ENCODE measurements at places on chromosomes 2 and 18. TPM values are rescaled to one million over a fixed set of nuclear protein-coding genes. Genes with fewer than 3 reads are reported as not detected.
A peak's percentile ranks its signal among the peaks of the same experiment; 100 is the strongest.

Gene B4GALT6
- 8.4 TPM for total RNA-seq

- H3K27me3 ChIP-seq = no peaks in the 10 kb centered on the region
- H3K4me3 ChIP-seq = no peak overlapping the region
- H3K4me1 ChIP-seq = no peaks in the 10 kb centered on the region
- H3K27ac ChIP-seq = no peak overlapping the region
These were observed 12.4 kb downstream of the HS6ST1 start for GRCh38 chr2:128306081-128306930.

- DNase-seq = no peak
- H3K4me1 ChIP-seq = peaks cover 5% of the 10 kb centered on the region
- H3K27ac ChIP-seq = no peak overlapping the region
- H3K27me3 ChIP-seq = no peaks in the 10 kb centered on the region
- H3K36me3 ChIP-seq = no peaks in the 10 kb centered on the region
These were observed 317.3 kb upstream of the THUMPD2 start for GRCh38 chr2:40096360-40096759.

- DNase-seq = no peak
- no peak overlapping the region for H3K4me3 ChIP-seq
- H3K27ac ChIP-seq = no peak overlapping the region
- no peaks in the 10 kb centered on the region for H3K4me1 ChIP-seq
- no peaks in the 10 kb centered on the region for H3K36me3 ChIP-seq
These were observed 324.4 kb upstream of the CELF4 start for GRCh38 chr18:37889963-37890362.

- DNase-seq = no peak
- H3K27me3 ChIP-seq = no peaks in the 10 kb centered on the region
- no peaks in the 10 kb centered on the region for H3K4me1 ChIP-seq
- H3K27ac ChIP-seq = no peak overlapping the region
These were observed 76.9 kb downstream of the ACTR3 start for GRCh38 chr2:113966832-113967231.

- no peaks in the 10 kb centered on the region for H3K4me1 ChIP-seq
- no peak overlapping the region for H3K4me3 ChIP-seq
- no peak for DNase-seq
- no peak overlapping the region for H3K27ac ChIP-seq
- no peaks in the 10 kb centered on the region for H3K36me3 ChIP-seq
These were observed 32.2 kb downstream of the QPCT start for GRCh38 chr2:37376421-37377186.

- DNase-seq = no peak
- no peak overlapping the region for H3K4me3 ChIP-seq
- H3K36me3 ChIP-seq = no peaks in the 10 kb centered on the region
- H3K4me1 ChIP-seq = no peaks in the 10 kb centered on the region
These were observed 100.1 kb upstream of the ST3GAL5 start for GRCh38 chr2:85988914-85989270.

- no peaks in the 10 kb centered on the region for H3K4me1 ChIP-seq
- peaks cover 2% of the 10 kb centered on the region for H3K27me3 ChIP-seq
- H3K36me3 ChIP-seq = no peaks in the 10 kb centered on the region
These were observed 260.5 kb downstream of the CCDC85A start for GRCh38 chr2:56444339-56444738.

Gene TPO
- total RNA-seq = 6.6 TPM

- H3K36me3 ChIP-seq = no peaks in the 10 kb centered on the region
- H3K4me3 ChIP-seq = no peak overlapping the region
- H3K27me3 ChIP-seq = no peaks in the 10 kb centered on the region
- peak; percentile 85 for DNase-seq
- H3K4me1 ChIP-seq = no peaks in the 10 kb centered on the region
These were observed 172.9 kb upstream of the SETBP1 start for GRCh38 chr18:44507729-44508325.

Gene GALNT14
- total RNA-seq = 1.2 TPM

DNA sequence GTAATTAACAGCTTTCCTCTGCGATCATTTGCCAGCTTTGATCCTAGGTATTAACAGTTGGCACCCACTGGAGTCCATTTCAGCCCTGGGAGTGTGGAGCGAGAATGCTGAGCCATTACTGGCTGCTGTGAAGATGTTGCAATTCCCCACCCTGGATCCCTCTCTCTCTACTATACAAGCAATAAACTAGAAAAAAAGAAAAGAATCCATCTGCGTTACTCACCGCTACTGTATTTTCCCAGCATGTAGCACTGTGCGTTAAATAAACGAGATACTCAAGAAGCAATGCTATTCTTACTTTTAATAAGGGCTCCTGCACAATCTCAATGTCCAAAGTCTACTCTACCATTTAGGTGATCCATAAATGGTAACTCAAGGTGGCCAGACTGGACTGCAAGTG, 8.5 kb downstream of the RTTN start:
- no peak overlapping the region for H3K4me3 ChIP-seq
- H3K27me3 ChIP-seq = no peaks in the 10 kb centered on the region
- no peaks in the 10 kb centered on the region for H3K4me1 ChIP-seq

Gene GIGYF2
- 100 TPM for total RNA-seq

Gene CPO
- 0.51 TPM for total RNA-seq

Gene RUFY4
- 0.45 TPM for total RNA-seq

GRCh38 chr2:173400760-173401159, 46.1 kb downstream of the CDCA7 start:
- no peaks in the 10 kb centered on the region for H3K36me3 ChIP-seq
- H3K4me3 ChIP-seq = no peak overlapping the region
- no peak for DNase-seq
- no peaks in the 10 kb centered on the region for H3K4me1 ChIP-seq

- no peaks in the 10 kb centered on the region for H3K36me3 ChIP-seq
- DNase-seq = no peak
- no peak overlapping the region for H3K4me3 ChIP-seq
- H3K4me1 ChIP-seq = no peaks in the 10 kb centered on the region
- H3K27me3 ChIP-seq = no peaks in the 10 kb centered on the region
These were observed 364.0 kb downstream of the LPIN1 start for GRCh38 chr2:12110481-12110880.

Gene LCT
- total RNA-seq = not detected

GRCh38 chr2:149577269-149577668, 10.3 kb downstream of the MMADHC start:
- H3K27me3 ChIP-seq = no peaks in the 10 kb centered on the region
- H3K36me3 ChIP-seq = peaks cover 2% of the 10 kb centered on the region
- H3K27ac ChIP-seq = no peak overlapping the region
- H3K4me3 ChIP-seq = no peak overlapping the region

DNA sequence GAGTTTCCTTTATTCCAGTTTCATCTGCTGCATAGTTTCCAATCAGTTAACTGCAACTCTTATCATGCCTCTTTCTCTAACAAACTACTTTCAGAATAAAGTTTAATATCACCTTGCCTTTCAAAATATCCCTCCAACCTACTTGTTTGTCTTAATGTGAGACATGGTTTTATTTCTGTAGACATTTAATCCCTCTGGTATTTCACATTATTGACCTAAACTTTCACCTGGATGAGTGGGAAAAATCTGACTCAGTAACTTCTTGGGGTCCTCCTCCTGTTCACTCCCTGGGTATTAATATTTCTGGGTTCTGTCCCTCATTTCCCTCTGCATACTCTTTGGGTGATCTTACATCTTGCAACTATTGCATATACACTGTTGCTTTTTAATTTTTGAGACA, 27.9 kb downstream of the MSH6 start:
- no peak for DNase-seq
- H3K36me3 ChIP-seq = peaks cover 2% of the 10 kb centered on the region
- no peak overlapping the region for H3K4me3 ChIP-seq
- no peaks in the 10 kb centered on the region for H3K27me3 ChIP-seq
- no peak overlapping the region for H3K27ac ChIP-seq
- H3K4me1 ChIP-seq = no peaks in the 10 kb centered on the region

DNA sequence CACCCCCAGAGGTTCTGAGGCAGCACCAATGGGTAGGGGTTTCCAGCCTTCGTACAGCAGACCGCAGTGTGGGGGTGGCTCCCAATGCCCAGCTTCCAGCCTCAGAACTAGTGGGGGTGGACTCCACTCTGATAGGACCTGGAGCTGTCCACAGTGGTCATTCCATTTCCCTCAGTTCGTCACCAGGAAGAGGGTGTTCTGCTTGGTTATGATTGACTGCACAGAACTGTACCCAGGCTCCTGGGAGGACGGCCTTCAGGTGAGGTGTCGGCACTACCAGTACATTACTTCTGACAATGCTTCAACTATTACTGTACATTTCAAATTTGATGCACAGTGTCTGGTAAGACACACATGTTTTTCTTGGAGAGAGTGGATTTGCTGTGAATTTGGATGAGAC, 150.3 kb upstream of the CAPN13 start:
- H3K4me3 ChIP-seq = no peak overlapping the region
- no peak overlapping the region for H3K27ac ChIP-seq
- no peaks in the 10 kb centered on the region for H3K4me1 ChIP-seq
- H3K27me3 ChIP-seq = no peaks in the 10 kb centered on the region
- no peak for DNase-seq

DNA sequence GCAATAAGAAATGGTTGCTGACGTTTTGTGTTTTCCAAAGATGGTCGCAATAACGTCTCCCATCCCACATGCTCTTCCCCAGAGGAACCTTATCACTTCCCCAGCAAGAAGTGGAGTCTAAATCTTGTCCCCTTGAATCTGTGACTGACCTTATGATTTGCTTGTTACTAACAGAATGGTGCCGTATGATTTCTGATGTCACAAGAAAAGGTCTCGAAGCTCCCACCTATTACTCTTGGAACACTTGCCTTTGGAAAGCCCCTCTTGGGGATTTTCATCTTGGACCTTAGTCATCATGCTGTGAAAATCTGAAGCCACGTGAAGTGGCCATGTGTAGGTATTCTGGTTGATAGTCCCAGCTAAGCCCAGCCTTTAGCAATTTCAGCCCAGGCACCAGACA, 86.2 kb upstream of the GLS start:
- H3K4me1 ChIP-seq = no peaks in the 10 kb centered on the region
- no peak overlapping the region for H3K4me3 ChIP-seq
- H3K27me3 ChIP-seq = no peaks in the 10 kb centered on the region
- no peak for DNase-seq
- no peaks in the 10 kb centered on the region for H3K36me3 ChIP-seq
- H3K27ac ChIP-seq = no peak overlapping the region

- H3K27me3 ChIP-seq = no peaks in the 10 kb centered on the region
- no peak overlapping the region for H3K4me3 ChIP-seq
- no peak for DNase-seq
- no peaks in the 10 kb centered on the region for H3K36me3 ChIP-seq
- no peak overlapping the region for H3K27ac ChIP-seq
These were observed 104.8 kb upstream of the LGALSL start for GRCh38 chr2:64349131-64349530.

GRCh38 chr2:32523686-32524085, 104.2 kb upstream of the TTC27 start:
- H3K27ac ChIP-seq = no peak overlapping the region
- H3K4me3 ChIP-seq = no peak overlapping the region
- no peak for DNase-seq
- no peaks in the 10 kb centered on the region for H3K4me1 ChIP-seq
- no peaks in the 10 kb centered on the region for H3K27me3 ChIP-seq
- H3K36me3 ChIP-seq = peaks cover 7% of the 10 kb centered on the region

Gene DNAJC5G
- total RNA-seq = not detected

DNA sequence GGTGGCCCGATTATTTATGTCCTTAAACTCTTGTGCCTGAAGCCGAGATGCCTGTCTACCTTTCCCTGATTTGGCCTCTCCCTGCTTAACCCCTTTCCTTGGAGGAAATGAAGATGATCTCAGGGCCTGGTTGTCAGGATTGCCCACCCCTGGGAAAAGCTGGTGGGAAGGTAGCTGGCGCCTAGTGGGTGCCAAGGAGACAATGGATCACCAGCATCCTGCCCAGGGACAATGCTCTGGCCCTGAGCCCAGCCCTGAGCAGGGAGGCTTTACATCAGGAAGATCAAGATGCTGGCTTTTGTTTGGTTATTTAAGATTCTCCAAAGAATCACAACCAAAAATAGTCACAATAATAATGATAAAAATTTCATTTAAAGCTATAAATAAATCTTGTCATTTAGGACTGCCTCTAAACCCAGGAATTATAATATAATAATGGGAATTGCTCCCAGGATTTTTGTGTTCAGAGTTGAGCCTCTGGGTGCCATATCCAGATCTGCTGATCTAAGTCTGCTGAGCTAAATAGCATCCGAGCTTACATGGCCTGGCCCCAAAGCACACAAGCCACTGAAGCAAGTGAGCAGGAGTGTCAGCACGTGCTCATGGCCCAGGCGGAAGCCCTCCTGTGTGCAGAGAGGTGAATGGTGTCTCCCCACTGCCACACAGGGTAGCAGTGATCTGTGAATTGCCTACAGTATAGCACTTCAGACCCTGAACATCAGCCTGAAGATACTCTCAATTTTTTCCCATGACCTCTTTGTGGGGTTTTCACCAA, 57.8 kb upstream of the MAP3K20 start:
- no peak for DNase-seq
- no peaks in the 10 kb centered on the region for H3K4me1 ChIP-seq
- no peak overlapping the region for H3K27ac ChIP-seq
- H3K27me3 ChIP-seq = no peaks in the 10 kb centered on the region
- H3K4me3 ChIP-seq = no peak overlapping the region

Gene STPG4
- total RNA-seq = 0.90 TPM

- no peak for DNase-seq
- no peaks in the 10 kb centered on the region for H3K36me3 ChIP-seq
- no peak overlapping the region for H3K27ac ChIP-seq
- no peak overlapping the region for H3K4me3 ChIP-seq
These were observed 265.1 kb downstream of the RIT2 start for GRCh38 chr18:42850174-42851083.

DNA sequence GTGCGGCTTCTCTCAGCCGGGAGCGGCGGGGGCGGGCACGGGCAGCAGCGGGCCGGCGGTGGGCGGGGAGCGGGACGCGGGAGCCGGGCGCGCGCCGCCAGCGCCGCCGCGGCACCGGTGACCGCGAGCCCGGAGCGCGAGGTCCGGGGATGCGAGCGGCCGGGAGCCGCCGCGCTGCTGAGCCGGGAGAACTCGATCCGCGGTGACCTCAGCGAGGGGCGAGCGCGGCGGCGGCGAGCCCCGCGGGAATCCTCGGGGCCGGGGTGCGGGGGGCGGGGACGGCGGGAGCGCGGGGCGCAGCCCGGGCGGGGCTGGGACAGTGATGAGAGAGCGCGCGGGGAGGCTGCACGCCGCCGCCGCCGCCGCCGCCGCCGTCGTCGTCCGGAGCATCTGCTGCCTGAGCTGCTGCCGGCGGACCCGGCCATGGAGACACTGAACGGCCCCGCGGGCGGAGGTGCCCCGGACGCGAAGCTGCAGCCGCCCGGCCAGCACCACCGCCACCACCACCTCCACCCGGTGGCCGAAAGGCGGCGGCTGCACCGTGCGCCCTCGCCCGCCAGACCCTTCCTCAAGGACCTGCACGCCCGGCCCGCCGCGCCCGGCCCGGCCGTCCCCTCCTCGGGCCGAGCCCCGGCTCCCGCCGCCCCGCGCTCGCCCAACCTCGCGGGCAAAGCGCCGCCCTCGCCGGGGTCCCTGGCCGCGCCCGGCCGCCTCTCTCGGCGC, at the start of gene MTCL1:
Gene MTCL1 (plus strand): TSS at position 319 of the 723 bp plus-strand sequence. CDS start 105 bp downstream, at position 424.
- peak within 1 kb of the TSS; percentile 86 for H3K4me3 ChIP-seq
- no peaks in the 10 kb centered on the region for H3K36me3 ChIP-seq
- DNase-seq = peak; percentile 81
- H3K4me1 ChIP-seq = no peaks in the 10 kb centered on the region
- H3K27ac ChIP-seq = no peak within 1 kb of the TSS
- H3K27me3 ChIP-seq = no peaks in the 10 kb centered on the region
